ENCODE measurements at places on chromosomes 3 and 15.
A peak's percentile ranks its signal among the peaks of the same experiment; 100 is the strongest.

GRCh38 chr15:65400760-65401610, 21.8 kb downstream of the IGDCC4 start:
- DNase-seq, result peak; percentile 80

- DNase-seq, result no peak
These were observed 2.2 kb downstream of the MINAR1 start for GRCh38 chr15:79434361-79434760.

GRCh38 chr3:71705681-71706080, 19.5 kb downstream of the EIF4E3 start:
- DNase-seq, result no peak

- no peak for DNase-seq
These were observed 99.6 kb downstream of the VPS8 start for GRCh38 chr3:184911570-184911969.

- DNase-seq, result peak; percentile 70
These were observed 32.9 kb downstream of the SEMA6D start for GRCh38 chr15:47750030-47750739.

DNA sequence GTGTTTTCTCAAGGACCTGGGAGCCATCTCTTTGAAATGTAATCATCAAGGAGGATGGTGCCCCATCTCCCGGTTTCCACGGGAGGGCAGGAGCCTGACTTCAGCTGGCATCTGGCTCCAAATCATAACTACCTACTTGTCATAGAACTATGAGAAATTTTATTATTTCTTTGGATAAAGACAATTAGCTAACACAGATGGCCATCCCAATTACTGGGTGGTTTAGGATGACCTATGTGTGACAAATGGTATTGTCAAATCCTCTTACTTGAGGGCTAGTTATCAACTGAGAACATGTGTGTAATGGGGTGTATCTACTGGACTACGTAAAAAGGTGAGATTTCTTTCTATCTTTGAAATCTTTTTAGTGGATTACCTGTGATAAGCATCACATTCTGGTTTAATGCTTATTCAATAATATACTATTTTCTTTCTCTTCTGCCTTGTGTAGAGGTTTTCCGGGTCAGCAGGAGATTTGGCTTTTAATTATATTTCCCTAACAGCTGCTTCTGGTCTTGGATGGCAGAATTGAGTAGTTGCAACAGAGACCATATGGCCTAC, 15.3 kb upstream of the PARP14 start:
- no peak for DNase-seq

GRCh38 chr3:85377115-85377514, 418.3 kb downstream of the CADM2 start:
- DNase-seq, result no peak

DNA sequence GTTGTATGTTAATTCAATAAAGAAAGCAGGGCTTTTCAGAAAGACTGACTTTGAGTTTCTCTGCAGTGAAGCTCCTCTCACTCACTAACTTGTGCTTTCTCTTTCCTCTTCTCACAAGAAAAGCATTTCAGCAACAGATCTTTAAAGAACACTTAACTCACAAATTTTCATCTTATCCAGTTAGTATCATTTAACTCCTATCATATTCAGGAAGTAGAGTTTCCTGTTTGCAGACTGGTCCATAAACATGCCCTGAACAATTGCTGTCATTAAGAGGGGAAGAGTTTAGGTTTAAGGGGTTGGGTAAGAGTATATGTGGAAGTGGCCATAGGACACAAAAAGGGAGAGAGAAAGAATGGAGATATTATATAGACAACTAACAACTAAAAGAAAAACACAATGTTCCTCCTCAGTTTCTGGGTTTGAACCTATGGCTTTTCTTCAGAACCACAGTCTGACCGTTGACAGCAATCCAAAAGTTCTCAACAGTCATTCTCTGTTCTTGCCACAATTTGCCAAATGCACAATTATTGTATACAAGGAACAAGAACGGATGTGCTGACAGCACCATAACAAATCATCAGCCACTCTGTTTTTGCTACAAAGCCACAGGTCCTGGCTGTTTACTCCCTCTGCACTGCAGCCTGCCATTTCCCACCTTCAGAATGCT, 63.9 kb downstream of the CHAC1 start:
- DNase-seq, result no peak

- DNase-seq, result no peak
These were observed 10.5 kb downstream of the IL17RD start for GRCh38 chr3:57154470-57155309.

DNA sequence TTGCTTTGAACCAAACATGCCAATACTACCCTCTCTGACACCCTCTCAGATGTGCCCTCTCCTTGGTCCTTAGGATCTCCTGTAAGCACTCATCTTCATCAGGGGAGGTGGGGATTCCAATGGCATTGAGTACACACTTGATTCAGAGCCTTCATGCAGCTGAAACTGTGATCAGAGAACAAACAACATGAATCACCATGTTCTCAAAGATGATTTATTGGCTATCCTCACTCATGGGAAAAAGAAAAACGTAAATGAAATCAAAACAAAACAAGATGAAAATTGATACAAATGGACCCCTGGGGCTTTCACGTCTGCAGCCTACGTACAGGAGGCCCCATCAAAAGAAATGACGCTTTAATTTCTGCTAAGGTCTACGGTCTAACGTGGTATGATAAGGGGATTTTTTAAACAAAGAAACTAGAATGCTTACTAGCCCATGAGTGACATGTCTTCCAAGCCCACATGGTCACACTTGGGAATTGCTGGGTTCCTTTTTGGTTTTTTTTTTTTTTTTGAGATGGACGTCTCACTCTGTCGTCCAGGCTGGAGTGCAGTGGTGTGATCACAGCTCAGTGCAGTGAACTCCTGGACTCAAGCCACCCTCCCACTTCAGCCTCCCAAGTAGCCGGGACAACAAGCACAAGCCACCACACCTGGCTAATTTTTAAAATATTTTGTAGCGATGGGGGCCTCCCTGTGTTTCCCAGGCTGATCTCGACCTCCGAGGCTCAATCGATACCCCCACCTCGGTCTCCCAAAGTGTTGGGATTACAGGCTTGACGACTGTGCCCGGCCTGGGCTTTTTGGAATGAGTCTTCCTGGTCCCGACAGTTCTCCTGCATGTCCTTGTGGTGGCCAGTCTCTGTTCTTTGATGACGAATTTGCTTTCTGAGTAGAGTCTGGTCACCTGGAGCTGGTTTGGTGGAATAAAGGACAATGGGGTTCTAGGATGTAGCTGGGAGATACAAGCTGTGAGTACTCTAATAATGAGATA, 202.6 kb downstream of the XXYLT1 start:
- peak; percentile 17 for DNase-seq

- no peak for DNase-seq
These were observed 4.6 kb downstream of the CACNA1D start for GRCh38 chr3:53498806-53499641.

DNA sequence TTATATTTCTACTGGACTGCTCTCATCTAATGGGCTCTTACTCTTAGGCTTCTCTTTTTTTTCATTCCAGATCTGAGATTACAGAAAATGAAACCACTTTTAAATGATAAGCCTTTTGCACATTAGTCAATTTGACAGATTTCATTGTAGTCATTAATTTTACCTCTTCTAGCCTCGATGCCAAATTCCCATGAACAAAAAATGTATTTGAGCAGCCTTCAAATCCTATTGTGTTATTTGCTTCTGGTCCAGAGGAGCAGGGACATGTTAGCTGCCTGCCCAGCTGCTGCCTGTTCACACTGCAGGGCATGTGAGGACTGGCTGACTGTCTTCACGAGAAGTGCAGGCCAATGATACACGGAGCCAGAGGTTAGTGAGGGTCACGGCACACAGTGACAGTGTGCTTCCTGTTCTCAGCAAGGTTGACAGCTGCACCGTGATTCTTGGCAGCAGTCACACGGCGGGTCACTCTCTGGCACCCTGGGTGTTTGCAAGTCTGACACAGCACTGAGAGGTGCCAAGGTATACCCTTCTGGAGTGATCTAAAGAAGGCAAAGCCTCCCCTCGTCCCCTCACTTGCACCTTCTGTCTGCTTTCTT, 40.8 kb downstream of the KAT2B start:
- peak; percentile 33 for DNase-seq

Measured in fibroblast of lung (primary cell).